ENCODE measurements at places on chromosomes 6 and 20.

DNA sequence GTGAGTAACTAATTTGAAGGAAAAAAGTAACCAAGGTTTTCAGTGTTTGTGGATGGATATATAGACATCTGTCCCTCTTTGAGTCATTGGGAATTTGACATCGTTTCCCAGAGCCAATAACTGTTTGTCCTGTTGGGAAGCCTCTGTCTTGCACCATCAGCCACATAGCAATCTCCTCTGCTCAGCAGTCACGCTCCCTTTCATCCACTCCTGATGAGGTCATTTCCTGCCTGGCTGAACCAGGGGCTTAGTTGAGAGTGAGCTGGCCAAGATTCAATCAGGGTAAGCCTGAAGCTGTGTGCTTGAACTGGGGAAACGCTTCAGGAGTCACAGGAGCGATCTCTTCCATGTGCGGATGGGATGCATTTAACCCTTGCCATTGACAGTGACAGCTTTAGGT, 121.5 kb upstream of the FOXQ1 start:
- no peak for DNase-seq

DNA sequence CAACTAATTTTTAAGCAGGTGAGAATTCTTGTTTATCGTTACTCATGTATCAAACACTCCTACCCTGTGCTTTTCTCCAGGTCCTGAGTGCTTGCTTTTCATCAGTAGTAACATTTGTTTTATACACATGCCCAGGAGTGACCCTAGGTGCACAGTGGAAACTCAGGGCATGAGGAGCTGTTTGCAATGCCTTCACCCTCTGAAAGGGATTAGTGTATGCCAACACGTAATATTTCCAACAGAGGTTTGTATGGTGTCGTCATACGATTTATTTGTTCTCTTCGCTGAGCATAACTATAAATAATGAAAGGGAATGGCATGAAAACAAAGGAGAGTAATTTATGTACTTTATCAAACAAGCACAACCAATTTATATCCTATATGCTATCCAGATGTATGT, 537.4 kb upstream of the MMS22L start:
- no peak for DNase-seq

GRCh38 chr20:35091816-35092523, 637 bp downstream of the TRPC4AP start:
- DNase-seq = peak; percentile 39

- DNase-seq = no peak
Measured at GRCh38 chr6:139204978-139205377, 70.1 kb downstream of the HECA start.

- no peak for DNase-seq
Measured at GRCh38 chr6:95230071-95230740, 347.1 kb upstream of the MANEA start.

DNA sequence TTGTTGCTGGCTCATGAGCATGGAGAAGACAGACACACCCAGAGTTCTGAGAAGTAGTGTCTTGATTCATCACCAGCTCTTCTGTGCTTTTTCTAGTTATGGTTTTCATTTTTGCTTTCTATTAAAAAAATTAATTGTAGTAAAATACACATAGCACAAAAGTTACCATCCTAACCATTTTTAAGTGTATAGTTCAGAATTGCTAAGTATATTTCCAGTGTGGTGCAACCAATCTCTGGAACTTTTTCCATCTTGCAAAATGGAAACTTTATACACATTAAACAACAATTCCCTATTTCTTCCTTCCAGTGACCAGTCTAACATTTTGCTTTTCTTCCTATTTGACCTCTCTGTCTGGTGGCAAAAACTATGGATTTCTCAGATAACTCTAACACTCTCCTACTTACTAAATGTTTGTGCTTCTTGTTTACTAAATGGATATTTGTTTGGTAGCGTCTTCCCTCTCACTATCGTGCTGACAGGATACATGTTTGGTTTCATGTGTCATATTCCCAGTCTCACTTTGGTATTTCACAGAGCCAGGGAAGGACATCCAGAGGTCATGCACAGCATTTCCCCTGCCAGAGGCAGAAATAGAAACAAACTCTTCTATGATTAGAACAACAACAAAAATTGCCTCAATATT, 40.6 kb downstream of the TXLNB start:
- no peak for DNase-seq

DNA sequence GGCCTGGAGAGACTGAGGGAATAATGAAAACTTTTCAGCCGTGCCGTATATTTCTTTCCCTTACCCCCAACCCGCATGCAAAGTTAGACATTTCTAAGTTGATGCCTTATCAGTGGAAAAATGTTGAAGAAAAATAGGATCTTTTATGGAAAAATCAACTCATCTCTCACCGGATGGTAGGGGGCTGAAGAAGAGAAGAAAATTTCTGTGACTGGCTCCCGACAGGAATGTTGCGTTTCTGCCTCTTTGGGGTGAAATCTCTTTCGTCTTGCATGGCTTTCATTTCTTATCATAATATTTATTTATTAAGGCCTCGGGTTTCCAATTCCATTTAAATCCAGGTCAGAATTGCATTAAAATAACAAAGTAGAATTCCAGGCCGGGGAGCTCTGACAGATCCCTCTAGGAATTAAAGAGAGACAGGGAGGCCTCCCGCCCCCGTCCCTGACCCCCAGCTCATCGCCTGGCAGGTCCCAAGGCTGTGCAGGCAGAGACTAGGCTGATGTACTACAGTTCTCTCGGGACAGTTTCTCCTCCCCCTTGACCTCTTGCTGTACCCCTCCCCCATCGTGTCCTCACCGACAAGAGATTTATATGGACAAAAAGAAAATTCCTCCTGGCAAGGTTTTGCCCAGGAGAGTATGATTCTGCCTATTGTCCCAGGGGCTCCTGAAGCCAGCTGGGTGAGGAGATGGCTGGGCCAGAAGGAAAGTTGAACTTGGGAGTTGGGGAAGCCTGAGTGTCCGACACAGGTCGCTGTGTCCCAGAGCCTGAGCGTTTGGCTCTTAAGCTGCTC, 1.3 kb downstream of the SCUBE3 start:
- no peak for DNase-seq

DNA sequence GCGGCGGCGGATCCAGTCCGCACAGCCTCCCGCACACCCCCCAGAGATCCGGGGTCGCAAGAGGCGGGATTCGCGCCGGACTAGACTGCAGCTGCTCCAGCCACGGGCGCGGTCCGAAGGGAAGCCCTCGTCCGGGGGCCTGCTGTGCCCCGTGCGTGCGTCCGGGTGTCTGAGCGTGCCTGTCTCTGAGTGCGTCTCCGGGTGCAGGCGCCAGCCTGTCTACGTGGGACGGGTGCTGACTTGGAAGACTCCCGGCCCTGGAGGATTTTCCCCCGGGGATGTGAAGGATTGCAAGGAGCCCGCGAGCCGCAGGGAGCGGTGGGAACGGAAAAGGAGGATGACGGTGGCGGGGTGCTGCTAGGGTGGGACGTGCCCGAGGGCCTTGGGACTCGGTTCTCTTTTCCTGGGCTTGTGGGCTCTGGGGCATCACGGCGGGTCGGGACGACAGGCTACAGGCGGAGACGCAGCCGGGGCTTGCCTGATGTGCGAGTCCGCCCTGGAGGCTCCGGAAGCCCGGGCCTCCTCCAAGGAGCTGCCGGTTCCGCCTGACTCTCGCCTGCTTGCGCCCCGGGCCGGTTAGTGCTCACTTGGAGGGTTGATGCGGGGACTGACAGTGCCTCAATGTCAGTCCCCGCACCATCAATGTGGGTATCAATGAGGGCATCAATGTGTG, 5.7 kb downstream of the MAFB start:
- DNase-seq = no peak

DNA sequence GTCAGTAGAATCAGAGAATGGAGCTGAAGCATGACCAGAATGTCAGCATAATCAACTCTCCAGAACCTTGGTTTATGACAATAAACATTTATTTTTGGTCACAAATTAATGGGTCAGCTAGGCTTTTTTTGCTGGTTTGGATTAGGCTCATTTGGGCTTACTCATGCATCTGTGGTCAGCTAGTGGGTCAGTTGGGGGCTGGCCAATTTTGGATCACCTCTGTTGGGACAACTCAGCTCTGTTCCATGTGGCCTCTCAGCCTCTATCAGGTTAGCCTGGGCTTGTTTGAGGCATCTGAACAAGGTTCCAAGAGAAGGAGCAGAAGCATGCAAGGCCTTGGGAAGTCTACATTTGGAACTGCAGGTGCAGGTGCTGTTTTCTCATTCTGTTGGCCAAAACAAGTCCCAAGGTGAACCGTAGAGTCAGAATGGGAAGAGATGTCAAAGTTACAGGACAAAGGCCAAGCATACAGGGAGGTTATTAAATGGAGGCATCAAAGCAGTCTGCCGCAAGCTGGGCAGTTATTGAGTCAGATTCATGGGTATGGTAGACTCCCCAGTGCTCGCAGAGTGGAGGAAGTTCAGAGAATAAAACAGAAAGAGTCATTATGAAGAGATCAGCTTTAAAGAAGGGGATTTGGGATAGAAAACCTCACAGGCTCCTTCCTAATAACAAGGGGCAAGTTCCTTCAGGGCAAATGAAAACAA, 173.0 kb downstream of the PLCB4 start:
- DNase-seq = no peak

DNA sequence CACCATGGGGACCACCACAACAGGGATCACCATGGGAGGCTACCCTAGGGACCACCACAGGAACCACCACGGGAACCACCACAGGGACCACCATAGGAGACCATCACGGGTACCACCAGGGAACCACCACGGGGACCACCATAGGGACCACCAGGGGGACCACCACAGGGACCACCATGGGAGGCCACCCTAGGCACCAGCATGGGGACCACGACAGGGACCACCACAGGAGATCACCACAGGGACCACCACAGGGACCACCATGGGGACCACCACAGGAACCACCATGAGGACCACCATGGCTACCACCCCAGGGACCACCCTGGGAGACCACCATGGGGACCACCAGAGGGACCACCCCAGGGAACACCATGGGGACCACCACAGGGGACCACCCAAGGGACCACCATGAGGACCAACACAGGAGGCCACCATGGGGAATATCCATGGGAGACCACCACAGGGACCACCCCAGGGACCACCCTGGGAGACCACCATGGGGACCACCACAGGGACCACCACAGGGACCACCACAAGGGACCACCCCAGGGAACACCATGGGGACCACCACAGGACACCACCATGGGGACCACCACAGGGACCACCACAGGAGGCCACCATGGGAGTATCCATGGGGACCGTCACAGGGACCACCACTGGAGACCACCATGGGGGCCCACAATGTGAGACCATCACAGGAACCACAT, 67.6 kb upstream of the MPC1 start:
- DNase-seq = no peak

DNA sequence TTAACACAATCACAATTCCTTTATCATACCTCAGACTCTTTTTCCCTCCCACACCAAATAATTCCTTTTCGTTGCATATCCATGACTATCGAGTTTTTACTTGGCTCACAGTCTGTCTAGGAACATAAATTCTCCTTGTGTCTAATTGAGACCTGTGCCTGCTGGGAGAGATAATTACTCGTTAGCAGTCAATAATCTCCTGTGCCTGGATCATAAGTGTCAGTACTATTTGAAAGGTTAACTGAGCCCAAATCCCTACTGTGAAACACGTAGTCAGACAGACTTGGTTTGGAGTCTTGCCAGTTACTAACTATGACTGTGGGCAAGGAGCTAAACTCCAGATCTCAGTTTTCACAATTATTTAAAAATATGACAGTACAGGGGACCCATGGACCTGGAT, 5.7 kb upstream of the CTNNBL1 start:
- DNase-seq = no peak

DNA sequence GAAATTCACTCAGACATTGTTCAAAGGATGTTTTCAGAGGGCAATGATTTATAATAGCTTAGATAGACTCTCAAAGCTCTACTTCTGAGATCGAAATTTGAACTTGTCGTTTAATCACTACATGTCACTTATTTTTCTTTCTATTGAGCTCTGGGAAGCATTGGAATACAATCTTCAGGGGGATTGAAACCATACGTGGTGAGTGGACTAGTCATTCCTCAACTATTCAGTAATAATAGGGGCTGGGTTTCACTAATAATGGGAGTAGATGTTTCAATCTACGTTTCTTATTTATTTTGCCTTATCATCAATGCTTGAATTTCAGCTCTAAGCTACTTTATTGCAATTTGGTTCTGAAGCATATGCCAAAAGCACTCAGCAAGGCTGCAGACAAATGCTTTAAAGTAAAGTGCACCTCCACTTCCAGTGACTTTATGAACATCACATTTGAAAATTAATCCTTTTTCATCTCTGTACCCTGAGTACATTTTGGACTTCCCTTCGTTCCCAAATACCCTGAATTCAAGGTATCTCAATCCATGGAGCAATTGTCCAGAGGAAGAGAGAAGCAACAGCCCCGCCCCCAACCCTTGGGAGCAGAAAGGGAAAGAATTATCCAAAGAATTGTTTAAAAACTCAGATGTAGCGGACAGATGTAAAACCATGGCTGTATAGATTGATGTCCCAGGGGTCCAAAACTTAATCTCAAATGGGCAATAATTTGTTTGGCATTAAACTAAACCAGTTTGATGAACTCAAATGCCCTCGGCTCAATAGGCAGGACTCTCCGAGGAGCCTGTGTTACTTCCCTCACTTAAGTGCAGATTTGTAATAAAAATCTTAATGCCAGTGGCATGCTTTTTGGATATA, 68.1 kb downstream of the HFE start:
- DNase-seq = peak; percentile 38

DNA sequence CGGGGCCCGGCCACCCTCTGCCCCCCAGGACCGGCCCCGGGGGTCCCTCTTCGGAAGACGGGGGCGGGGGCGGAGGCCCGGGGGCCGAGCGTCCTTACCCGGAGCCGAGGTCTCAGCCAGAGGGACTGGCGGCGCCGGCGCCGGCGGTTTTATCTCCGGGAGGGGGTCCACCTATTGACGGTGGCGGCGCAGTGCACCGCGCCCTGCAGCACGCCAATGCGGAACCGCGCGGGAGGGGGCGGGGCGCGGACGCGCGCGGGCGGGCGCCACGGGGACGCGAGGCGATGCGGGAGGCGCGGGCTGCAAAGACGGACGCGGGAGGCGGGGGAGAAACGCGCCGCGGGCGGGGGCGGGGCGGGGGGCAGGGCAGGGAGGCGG, at the start of gene EEF1A2:
Gene EEF1A2 (minus strand): TSS at position 124 of the 378 bp plus-strand sequence. CDS start 1,320 bp downstream, outside the sequence.
- peak; percentile 83 for DNase-seq

DNA sequence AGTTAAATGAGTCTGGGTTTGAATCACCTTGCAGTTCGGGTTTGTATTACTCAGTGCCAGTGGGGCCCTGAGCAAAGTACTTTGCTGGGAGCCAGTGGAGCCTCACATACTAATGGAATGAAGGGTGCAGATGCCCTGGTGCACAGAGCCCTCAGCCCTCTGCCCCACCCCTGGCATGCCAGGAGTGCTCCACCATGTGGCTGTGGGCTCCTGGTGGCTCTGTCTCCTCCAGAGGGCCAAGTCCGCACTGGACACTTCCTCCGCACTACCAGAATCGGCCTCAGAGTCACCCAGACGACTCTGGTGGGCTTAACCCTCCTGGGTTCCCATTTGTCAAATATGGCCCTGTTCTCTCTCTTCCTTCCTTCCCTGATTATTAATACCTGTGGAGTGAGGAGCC, 94.0 kb downstream of the STK35 start:
- no peak for DNase-seq

DNA sequence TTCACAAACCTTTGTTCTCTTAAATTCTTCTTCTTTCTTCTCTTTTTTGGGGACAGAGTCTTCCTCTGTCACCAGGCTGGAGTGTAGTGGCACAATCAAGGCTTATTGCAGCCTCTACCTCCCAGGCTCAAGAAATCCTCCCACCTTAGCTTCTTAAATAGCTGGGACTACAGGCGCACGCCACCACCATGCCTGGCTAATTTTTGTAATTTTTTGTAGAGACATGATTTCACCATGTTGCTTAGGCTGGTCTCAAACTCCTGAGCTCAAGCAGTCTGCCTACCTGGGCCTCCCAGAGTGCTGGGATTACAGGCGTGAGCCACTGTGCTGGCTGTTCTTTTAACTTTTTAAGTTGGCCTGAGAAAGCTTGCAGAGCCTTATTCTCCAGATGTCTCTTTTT, 48.0 kb downstream of the NCOA3 start:
- no peak for DNase-seq

Data from COR-L47 (cell line).